ENCODE measurements at places on chromosomes 16 and 17.
A peak's percentile ranks its signal among the peaks of the same experiment; 100 is the strongest.

DNA sequence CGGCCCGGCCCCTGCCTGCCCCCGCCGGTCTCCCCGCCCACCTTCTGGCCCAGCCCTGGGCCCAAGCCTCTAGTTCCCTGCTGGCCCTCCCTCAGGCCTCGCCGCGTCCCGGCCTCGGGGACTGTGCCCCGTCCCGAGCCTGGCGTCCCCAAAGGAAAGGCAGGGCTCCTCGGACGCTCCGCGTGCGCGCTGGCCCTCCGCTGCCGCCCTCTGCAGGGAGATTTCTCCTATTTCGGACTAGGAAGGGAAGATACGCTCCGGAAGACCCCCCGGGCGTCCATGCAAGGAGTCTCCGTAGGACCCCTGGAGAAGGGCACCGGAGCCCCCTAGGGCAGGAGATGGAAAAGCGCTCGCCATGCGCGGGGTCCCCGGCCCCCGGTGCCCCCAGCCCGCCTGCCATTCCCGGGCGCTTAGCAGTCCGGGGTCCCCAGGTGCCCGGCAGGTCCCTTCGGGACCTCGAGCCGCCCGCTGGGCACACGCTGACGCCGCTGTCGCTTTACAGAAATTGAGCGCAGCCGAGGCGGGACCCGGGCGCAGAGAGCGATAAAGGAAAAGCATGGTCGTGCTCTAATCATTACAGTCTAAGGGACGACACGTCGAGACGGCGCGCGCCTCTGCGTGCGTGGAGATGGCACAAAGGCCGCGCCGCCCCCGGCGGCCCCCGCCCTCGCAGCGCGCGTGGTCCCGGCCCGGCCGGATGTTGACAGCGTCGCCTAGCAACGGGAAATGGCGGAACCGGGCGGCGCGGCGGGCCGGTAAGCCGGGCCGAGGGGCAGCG, at the start of gene CCDC40:
TSS of gene CCDC40 (plus strand) at position 706 of the 778 bp plus-strand sequence. CDS start at position 727, 21 bp downstream.
- peak; percentile 48 for DNase-seq

DNA sequence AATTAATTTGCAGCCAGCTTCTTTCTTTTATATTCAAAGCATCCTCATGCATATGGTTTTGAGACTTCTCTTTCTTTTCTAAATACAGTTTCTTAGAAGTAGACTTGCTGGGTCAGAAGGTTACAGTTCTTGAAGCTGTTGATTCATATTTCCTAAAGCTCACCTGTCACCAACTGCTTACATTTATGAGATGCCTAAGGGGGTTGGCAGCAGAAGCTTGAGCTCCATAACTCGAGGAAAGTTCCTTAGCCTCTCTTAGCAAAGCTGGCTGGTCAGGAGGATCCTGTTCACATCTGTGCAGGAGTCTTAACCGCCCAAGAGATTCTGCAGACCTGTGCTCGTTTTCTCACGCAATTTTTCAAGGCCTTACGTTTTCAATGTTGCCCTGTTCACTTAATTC, 218.8 kb downstream of the SNX29 start:
- DNase-seq, result no peak

GRCh38 chr16:29029168-29029994, 44.5 kb downstream of the LAT start:
- DNase-seq, result peak; percentile 95

GRCh38 chr17:72354071-72354470, 233.3 kb downstream of the SOX9 start:
- DNase-seq, result no peak

- no peak for DNase-seq
Observed at GRCh38 chr16:16096121-16096857, 127.0 kb downstream of the ABCC6 start.

- DNase-seq, result no peak
Observed at GRCh38 chr17:80464486-80464885, 11.9 kb downstream of the NPTX1 start.

DNA sequence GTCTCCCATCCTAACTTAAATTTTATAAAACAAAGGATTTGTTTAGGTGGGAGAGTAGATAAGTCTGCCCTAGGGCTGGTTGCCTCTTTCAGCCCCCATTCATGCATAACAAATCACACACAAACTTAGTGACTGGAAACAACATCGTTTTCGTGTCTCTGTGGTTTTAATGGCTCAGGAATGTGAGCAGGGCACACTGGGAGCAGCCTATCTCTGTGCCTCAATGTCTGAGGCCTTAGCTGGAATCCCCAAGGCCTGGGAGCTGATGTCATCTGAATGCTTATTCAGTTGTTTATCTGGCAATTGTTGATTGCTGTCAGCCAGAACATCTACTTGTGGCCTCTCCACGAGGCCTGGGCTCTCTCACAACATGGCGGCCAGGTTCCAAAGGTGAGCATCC, 101.9 kb upstream of the HSBP1 start:
- no peak for DNase-seq

DNA sequence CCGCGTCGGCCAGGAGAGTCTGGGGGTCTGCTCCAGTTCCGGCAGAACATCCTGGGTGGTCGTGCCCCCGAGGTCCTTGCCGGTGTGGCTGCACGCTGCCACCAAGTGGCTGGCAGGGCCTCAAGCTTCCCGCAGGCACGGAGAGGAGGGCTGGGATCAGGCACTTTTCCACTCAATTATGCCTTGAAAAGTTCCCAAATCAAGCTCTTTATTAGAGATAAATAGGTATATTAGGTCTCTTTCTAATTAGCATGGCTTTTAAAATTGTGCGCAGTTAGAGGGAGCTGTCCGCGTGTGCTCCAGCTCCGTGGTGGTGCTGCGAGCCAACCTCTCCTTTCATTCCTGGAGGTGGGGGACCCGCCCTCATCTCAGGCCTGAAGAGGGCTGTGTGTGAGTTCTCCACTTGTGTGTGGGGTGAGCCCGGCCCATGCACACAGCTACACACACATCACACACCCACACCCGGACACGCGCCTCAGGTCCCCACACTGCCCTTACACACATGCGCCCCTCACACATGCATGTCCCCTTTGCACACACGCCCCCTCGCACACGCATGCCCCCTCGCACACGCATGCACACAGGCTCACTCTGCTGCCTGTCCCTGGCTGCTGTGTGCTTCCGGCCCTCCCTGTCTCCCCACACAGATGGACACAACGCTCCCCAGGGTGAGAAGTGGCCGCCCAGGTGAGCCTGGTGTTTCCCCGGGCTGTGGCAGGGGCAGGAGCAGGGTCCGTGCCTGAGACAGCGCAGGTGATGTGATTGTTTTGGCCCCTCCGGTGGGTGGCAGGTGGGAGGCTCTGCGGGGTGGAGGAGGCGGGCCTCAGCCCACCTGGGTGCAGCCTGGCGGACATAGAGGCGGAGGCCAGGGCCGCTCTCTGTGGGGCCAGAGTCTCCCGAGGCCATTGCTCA, 28.8 kb downstream of the CACNA1H start:
- no peak for DNase-seq

DNA sequence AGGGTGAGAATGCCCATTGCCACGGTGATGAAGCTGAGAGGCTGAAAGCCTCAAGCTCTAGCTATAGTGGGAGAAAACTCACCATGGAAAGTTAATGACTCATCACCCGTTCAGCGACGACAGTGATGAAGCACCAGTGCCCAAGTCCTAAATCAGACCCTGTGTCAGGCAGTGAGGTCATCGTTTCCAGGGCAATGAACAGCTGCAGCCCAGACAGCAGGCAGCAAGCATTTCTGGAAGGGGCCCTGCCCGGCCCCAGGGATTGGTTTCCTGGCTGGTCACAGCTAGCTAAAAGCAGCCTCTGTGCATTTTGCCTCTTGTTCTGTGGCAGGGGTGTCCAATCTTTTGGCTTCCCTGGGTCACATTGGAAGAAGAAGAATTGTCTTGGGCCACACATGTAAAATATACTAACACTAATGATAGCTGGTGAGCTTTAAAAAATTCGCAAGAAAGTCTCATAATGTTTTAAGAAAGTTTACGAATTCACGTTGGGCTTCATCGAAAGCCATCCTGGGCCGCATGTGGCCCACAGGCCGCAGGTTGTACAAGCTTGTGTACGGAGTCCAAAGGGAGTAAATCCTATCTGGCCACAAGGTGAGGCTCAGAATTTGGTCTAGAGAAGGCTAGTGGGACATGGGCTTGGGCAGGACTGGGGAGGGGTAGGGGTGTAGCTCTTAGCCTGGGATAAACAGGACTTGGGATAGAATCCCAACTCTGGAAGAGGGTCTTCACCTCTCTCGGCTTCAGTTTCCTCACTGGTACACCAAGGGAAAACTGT, 40.6 kb downstream of the MIS12 start:
- peak; percentile 72 for DNase-seq

DNA sequence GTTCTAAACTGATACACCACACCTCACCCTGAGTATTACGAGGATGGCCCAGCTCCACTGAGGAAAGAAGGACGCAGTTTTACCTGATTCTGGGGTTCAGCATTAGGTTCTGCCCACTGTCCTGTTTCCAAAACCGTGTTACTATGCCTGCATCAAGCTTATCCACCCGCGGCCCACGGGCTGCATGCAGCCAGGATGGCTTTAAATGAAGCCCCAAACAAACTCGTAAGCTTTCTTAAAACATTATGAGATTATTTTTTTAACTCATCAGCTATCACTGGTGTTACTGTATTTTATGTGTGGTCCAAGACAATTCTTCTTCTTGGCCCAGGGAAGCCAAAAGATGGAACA, 4.0 kb upstream of the CD300LG start:
- DNase-seq, result no peak

DNA sequence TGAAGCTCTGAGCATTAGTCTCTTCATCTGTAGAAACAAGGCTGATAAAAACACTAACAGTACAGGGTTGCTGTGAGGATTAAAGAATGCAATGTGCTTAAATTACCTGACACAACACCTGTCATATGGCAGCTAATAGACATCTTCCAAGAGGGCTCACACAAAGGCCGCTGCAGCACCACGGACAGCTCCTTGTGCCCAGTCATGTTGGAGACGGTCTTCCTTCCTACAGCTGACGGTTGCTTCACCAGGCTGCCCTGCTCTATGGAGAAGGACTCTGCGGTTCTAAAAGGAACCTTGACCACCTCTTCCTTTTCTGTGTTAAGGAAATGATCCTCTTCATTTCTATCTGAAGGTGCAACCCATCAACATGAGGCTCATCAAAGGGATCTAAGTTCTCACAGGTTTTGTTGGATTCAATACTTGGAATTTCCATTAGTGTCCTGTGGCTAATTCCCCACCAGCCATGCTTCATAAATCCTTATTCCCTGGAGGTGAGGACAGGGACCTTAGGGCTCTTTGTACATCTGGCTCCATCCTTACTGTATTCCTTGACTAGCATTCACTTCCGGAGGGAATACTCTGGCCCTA, 138.9 kb upstream of the CES5A start:
- DNase-seq, result peak; percentile 30

DNA sequence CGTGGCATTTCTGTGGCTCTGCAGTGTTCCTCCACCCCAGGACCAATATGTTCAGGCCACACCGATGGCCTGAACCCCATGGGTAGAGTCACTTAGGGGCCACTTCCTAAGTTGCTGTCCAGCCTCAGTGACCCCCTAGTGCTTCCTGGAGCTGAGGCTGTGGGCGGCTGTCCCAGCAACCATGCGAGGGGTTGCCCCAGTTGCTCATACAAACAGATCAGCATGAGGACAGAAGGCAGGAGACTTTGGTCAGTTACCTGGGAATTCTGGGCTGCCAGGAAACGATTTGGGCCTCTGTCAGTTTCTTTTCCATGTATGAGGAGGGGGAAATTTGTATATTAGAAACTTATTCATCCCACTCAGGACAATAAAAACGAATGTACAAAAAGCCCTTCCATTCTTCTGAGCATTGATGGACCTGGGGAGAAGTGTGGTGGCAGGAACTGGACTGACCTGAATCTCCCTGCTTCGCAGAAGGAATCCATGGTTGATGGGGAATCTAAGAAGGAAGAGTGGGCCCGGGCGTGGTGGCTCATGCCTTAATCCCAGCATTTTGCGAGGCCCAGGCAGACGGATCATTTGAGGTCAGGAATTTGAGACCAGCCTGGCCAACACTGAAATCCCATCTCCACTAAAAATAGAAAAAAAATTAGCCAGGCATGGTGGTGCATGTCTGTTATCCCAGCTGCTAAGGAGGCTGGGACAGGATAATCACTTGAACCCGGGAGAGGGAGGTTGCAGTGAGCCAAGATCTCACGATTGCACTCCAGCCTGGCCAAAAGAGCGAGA, 4.9 kb upstream of the IL32 start:
- DNase-seq, result no peak

- DNase-seq, result no peak
Observed at GRCh38 chr17:17258011-17258410, 21.0 kb upstream of the FLCN start.

GRCh38 chr16:57639172-57639887, 10.9 kb downstream of the ADGRG1 start:
- DNase-seq, result no peak

GRCh38 chr17:78719630-78720298, 62.3 kb downstream of the CYTH1 start:
- no peak for DNase-seq

- DNase-seq, result no peak
Observed at GRCh38 chr16:49734331-49734730, 121.6 kb downstream of the ZNF423 start.

DNA sequence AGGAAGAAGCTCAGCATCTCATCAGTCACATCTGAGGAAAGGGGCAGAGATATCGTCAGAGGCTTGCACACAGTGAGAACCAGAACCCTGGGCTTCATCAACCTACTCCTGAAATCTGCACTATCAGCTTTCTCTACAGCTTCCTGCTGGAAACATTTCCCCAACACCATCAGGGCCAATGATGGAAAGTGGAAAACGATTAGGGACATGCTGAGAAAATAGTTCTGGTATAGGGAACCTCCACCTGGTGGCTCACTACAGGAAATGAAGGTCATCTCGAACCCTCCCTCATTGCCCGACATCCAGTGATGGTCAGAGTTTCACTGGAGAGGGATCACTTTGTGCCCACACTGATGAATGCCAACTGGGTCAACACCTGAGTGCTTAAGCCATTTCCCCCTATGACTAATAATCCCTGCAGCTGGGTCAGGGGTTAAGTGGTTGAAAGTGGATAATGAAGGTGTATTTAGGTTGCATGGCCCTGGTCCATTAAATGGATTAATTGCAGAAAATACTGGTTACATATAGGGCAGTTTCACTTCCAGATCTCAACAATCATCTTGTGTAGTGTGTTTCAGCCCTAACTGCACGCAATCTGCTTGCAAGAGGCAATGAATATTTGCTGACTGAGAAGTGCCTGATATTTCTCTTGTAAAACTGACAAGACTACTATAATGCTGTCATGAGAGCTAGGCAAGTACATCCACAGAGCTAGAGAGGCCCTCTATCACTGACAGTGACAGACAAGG, 43.1 kb upstream of the GSG1L start:
- DNase-seq, result no peak

DNA sequence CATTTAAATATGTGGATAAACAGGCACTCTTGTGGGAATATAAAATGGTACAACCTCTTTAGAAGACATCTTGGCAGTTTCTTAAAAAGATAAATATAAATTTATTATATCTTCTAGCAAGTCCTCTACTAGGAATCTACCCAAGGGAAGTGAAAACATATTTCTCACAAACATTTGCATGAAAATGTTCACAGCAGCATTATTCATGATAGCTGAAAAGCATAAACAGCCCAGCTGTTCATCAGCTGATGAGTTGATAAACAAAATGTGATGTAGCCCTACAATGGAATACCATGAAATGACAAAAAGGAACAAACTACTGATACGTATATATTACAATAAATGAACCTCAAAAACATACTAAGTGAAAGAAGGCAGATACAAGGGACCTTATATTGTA, 12.0 kb downstream of the DGKE start:
- DNase-seq, result no peak

Data from stimulated activated CD4-positive, alpha-beta T cell treated with anti-CD3 and anti-CD28 coated beads, TNF-alpha, amount 100 ng/mL, for 48 hours (primary cell).